Amniotic stem cell (primary cell): ENCODE measurements at places on chromosomes 5 and 9.
A peak's percentile ranks its signal among the peaks of the same experiment; 100 is the strongest.

DNA sequence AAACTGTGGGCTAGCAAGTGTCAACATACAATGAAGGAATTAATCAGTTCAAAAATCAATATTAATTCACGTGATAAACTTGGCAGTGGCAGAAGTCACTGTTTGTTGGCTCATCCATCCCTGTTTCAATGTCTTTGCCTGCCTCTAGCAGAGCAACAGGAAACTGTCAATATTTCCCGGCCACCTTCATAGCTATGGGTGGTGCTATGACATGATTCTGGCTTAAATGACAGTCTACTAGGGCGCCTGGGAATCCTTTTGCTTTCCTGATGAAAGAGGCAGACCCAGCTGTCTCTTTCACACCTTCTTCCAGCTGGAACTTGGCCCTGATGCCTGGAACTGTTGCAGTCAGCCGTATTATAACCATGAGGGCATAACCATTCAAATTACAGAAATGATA is 72.1 kb upstream of the DNAH5 start:
- DNase-seq, result no peak

DNA sequence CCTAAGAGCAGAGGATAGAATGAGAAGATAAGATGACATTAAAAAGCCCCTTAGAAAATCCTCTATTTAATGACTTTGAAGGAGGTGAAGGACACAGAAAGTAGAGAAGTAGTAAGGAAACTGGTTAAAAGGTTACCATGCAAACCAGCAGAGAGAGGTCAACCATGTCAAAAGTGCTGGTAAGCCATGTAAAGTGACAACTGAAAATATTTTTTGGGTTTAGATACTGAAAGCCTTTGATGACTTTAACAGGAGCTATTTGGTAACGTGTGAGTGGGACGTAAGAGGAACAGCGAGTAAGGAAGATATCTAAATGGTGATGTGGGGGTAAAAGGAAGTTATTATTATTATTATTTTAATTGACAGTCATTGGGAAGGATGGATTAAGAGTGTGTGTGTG is 56.9 kb downstream of the MACIR start:
- DNase-seq, result no peak

DNA sequence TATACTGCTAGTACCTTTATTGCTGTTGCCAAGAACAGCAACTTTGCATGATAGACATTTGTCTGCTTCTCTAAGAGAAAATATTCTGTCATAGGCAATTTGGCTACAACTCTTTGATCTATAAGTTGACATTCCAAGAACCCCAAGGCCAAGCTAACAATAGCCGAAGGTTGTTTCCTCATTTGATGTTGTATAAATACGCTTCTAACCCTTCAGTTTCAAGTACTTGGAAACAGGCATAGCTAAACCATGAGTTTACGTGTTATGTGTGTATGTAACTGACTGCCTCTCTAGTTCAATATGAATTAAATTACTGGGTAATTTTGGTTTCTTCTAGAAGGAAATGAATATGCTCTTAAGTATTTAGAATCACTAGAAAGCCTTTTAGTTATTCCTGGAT is 1034.0 kb downstream of the TLE4 start:
- DNase-seq, result no peak

DNA sequence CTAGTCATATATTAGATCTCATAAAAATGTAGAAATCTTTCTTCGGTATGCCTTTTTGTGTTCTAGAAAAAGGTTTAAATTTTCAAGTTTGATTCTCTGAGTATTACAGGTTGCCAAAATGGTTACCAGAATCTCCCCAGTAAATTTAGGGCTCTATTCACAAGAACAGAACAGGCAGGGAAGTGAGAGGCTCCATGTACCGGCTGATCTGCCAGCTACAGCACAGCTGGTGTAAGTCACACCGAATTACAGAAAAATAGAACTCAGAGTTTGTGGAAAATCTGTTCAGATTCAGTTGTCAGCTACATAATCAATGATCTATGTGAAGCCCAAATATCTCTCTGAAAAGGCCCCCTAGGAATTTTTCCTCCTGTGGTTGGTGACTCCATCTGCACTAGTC is 10.5 kb downstream of the FAM81B start:
- DNase-seq, result no peak

DNA sequence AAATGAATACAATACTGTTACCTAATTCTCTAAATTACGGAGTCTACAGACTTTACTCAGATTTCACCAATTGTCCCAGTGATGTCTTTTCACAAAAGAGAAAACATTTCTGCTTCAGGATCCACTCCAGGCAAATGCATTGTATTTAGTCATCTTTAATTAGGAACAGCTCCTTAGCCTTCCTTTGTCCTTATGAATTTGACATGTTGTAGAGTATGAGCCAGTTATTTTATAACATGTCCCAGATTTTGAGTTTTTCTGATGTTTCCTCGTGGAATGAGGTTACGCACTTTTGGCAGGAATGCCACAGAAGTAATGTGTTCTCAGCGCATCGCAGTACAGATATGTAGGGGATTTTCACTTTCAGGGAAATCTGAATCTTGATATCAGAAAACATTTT is 10.5 kb downstream of the HABP4 start:
- DNase-seq, result no peak

GRCh38 chr5:120604884-120605283 is 140.8 kb downstream of the PRR16 start:
- peak; percentile 75 for DNase-seq

DNA sequence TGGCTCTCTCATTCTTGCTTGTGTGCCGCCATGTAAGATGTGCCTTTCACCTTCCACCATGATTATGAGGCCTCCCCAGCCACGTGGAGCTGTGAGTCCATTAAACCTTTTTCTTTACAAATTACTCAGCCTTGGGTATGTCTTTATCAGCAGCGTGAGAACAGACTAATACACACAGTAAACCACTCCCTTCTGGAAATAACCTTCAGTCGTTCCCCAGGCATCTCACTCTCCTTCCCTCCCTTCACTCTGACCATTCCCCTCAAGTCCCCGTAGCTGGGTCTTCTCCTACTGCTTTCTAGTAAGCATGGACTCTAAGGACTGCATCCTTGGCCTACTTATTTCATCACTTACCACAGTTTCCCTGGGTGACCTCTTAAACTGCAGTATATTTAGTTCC is 493.9 kb downstream of the CCDC171 start:
- no peak for DNase-seq

DNA sequence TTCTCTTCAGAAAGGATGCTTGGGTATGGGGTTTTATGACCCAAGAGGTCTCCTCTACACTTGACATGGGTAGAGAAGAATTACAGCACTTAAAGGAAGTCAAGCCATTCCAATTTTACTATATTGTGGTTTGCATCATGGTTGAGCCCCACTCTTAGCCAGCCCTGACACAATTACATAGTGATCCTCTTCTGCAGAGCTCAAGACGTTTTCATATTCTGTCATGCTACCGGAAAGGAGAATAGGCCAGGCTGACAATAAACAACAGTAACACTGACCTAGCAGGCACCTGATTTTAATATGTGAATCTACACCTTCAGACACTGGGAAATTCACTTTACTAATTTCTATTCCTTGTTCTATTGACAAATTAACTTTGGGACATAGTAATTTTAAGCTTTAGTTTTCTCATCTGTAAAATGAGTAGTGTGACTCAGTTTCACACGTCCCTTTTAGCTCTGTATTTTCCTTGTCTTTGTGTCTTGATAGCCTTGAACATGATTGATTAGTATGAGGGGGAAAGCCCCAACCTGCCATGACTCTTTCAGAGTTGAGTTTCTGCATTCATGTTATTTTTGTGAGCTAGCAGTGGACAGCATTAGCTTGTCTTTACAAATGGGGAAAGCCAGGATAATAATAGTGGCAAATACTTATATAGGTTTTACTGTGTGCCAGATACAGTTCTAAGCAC is 83.8 kb downstream of the SV2C start:
- DNase-seq, result no peak

DNA sequence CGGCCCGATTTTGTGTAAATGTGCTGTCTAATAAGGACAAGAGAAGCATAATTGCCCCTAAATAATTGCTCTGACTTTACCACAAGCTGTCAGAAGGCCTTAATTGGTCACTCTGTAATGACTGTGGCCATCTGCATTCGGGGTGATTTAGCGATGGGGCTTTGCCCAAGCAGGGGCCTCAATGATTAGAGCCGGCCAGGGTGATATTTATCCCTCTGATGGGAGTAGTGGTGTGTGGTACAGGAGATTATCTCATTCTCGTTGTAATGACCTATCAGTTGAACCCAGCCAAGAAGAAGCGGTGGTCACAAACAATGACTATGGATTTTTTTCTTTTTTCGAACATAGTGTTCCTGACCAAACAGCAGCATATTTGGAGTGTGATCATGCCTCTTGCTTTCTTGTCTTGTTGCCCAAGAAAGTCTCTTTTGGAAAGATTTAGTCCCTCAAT is 72.0 kb upstream of the SAP30L start:
- DNase-seq, result no peak
